Airway epithelial cell (primary cell): ENCODE measurements at places on chromosomes 3 and 15. TPM values are rescaled to one million over a fixed set of nuclear protein-coding genes. Genes with fewer than 3 reads are reported as not detected.

NSUN3 gene
- total RNA-seq: 2.2 and 6.1 TPM in 2 replicates

STRA6 gene
- total RNA-seq: 0.28 and 0.79 TPM in 2 replicates

DAPK2 gene
- 0.33 and 0.42 TPM in 2 replicates for total RNA-seq

POLQ gene
- 3.7 and 4.9 TPM in 2 replicates for total RNA-seq

PIK3CB gene
- total RNA-seq: 9.4 and 12.8 TPM in 2 replicates

ALDH1L1 gene
- total RNA-seq: 2.9 and 4.8 TPM in 2 replicates

NTRK3 gene
- not detected in 2 replicates for total RNA-seq

ARGFX gene
- total RNA-seq: not detected in 2 replicates

TCAIM gene
- total RNA-seq: 22.6 and 25.5 TPM in 2 replicates

TGM5 gene
- 0.92 and 2.1 TPM in 2 replicates for total RNA-seq

SERPINI2 gene
- total RNA-seq: not detected in 2 replicates
